ENCODE measurements at places on chromosomes 6 and 20.

- DNase-seq = no peak
Observed at GRCh38 chr6:110053395-110054240, 75.5 kb downstream of the GPR6 start.

GRCh38 chr6:146901940-146902816 lies 302.0 kb upstream of the STXBP5 start:
- DNase-seq = no peak

DNA sequence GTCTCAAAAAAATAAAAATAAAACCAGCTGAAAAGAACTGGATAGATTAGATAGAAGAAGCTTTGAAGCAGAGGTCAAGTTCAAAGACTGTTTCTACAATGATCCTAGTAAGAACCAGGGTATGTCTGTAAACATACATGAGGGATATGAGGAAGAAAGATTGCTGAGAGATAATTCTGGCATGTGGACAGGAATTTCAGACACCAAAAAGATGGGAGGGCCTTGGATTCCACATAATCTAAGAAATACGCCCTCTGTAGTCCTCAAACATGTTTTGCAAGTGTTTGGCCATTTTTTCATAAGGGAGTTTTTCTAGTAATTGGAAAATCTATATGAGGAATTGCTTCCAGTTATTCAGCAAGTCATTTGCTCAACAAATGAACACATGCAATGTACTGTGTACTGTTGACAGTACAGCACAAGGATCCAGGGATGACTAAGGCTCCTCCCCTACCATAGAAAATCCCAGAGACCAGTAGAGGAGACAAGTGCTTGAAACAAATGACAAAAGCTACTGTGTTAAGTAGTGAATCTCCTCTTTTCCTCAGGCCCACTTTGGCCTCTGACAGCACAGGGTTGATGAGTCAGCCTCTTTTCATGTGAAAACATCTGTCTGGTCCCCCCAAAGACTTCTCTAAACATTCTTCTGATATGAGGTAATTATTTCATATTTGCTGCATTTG lies 795.9 kb downstream of the MAFB start:
- DNase-seq = no peak

DNA sequence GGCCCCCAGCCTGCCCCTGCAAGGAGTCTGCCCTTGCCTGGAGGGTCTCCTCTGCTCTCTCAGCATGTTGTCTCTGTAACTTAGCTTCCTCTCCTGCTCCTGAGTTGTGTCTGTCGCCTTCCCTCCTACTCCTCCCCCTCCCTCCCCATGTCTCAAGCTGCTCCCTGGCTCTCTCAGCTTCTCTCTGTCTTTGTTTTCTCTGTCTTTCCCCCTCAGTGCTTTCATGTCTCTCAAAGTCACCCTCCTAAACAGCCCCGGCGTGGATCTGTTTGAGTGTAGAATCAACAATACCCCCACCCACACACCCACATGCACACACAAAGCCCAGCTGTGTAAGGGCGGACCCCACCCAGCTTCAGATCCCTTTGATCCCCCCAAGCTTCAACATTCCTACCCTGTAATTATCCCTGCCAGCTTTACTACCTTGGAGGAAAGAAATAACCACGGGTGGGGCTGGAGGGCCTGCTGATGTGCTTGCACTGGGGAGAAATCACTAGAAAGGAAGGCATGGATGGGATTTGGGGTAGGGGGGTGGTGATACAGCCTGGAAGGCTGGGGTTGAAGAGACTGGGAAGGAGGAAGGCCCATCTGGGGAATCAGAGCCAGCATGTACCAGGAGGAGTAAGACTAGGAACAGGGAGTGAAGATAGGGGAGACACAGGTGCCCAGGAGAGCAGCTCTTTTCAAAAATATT lies 1.0 kb upstream of the LY6G6D start:
- DNase-seq = no peak

GRCh38 chr6:5838656-5839396 lies 167.9 kb downstream of the NRN1 start:
- no peak for DNase-seq

- no peak for DNase-seq
Observed at GRCh38 chr6:69392745-69393144, 404.1 kb downstream of the LMBRD1 start.

GRCh38 chr20:46798430-46798829 lies 89.0 kb downstream of the SLC2A10 start:
- DNase-seq = no peak

DNA sequence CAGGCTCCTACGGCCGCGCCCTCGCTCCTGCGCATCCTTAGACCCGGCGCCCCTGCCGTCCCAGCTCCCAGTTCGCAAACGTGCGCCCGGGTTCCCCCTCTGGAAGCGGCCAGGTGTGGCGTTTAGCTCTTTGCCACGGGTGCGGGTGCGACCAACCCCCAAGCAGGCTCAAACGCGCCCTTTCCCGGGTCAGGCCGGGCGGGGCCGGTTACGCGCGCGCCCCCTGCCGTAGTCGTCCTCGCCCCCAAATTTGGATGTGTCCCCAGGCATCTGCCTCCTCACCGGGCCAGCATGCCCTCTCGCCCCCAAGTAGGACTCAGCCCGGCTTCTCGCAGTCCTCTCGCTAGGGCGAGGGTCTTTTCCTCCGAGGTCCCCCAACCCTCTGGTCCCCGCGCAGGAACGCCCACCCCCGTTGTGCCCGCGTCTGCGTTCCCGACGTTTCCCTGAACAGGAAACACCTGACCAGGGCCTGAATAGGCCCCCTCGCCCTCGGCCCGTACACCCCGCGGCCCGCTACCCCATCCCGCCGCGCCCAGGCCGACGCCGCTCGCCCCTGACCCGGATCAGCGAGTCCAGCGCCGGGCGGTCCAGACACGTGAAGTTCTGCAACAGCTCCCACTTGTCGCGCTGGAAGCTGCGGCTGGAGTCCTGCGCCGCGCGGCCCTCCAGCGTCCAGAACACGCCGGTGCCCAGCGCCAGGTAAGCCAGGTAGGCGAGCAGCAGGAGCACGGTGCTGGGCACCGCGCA lies 520 bp downstream of the KCNK17 start:
- DNase-seq = no peak

DNA sequence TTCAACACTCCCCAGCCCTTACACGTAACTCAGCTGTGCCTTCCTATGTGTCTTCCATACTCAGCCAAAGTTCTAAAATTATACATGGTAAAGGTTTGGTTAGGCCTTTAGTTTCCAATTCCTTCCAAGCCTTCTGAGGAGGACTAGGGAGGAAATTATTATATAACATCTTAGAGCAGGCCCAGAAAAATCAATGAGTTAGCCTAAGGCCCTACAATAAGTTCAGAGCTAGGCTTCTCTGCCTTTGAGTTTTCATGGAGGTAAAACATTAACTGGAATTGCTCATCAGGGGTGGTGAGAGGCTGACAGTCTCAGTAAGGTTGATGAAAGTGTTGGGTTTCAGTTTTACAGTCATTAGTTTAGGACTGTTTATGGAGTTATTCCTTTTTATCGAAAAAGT lies 286.0 kb downstream of the ADGB start:
- DNase-seq = no peak

DNA sequence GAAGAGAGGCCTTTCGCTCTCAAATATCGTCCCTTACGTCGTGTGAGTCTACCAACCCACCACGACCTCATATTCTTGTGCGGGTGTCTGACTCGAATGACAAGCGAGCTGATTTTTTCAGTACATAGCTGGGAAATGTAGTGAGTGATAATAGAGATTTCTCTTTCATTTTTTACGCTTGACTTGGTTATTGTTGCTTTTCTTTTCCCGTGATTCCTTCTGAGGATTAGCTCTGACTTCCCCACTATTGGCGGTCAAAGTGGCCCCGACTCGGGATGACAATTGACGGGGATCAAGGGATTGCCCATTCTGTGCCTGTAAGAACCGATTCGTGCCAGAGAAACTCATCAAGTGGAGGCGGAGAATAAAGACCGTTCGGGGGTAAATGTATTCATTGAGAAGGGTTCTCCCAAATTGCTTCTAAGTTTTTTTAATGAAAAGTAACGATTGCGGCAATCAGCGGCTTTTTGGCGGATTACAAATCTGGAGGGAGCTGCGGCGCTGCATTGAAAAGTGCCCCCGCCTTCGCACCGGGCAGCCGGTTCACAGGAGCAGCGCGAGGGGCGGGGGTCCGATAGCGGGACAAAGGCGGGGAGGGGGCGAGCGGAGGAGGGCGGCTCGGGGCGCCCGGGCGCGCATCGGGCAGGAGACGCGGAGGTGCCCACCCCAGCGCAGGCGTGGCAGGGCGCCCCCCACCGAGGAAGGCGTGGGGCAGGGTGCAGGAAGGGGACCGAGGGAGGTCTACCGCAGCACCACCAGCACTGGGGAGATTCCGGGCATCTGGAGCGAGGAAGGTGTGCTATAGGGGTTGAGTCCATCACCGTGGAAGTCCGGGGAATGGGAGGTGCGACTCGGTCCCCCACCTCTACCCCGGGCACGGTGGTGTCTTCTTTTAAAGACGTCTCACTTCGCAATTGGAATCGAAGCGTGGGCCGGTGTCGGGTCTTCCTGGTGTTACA lies 44.5 kb upstream of the OSTM1 start:
- no peak for DNase-seq

GRCh38 chr6:135196739-135197510 lies 15.8 kb downstream of the MYB start:
- DNase-seq = no peak

- no peak for DNase-seq
Observed at GRCh38 chr6:98033617-98034016, 750.6 kb upstream of the MMS22L start.

GRCh38 chr20:58555078-58555765 lies 40.0 kb upstream of the APCDD1L start:
- no peak for DNase-seq

GRCh38 chr6:164897523-164898235 lies 411.7 kb downstream of the C6orf118 start:
- no peak for DNase-seq

GRCh38 chr6:14310960-14311359 lies 193.4 kb downstream of the CD83 start:
- DNase-seq = no peak

- DNase-seq = no peak
Observed at GRCh38 chr6:46502486-46503119, 11.4 kb upstream of the RCAN2 start.

- DNase-seq = no peak
Observed at GRCh38 chr6:141488488-141488887, 644.2 kb upstream of the GJE1 start.

DNA sequence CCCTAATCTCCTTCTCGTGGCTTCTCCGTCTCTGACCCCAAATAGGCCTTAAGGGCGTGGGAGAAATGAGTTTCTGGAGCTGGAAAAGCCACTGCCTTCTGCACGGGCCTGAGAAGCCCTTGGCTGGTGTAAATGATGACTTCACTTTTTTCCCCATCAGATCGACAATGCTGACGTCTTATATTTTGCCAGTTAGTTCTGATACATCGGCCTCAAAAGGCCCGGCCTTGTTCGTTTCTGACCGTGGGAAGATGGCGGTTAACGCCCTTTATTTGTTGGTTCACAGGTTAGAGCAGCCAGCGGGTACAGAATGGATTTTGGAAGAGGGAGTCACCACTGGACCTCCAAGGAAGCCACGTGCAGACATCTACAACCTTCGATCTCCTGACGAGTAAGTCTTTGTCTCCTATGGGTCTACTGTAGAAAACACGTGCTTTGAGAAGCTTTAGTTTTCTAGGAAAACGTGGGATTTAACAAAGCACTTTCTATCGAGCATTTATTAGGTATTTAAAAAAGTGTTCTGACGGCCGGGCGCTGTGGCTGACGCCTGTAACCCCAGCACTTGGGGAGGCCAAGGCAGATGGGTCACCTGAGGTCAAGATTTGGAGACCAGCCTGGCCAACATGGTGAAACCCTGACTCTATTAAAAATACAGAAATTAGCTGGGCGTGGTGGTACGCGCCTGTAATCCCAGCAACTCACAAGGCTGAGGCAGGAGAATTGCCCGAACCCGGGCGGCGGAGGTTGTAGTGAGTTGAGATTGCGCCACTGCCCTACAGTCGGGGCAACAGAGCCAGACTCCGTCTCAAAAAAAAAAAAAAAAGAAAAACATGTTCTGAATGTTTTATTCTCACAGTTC lies 1.2 kb upstream of the ZNFX1 start:
- peak; percentile 14 for DNase-seq

DNA sequence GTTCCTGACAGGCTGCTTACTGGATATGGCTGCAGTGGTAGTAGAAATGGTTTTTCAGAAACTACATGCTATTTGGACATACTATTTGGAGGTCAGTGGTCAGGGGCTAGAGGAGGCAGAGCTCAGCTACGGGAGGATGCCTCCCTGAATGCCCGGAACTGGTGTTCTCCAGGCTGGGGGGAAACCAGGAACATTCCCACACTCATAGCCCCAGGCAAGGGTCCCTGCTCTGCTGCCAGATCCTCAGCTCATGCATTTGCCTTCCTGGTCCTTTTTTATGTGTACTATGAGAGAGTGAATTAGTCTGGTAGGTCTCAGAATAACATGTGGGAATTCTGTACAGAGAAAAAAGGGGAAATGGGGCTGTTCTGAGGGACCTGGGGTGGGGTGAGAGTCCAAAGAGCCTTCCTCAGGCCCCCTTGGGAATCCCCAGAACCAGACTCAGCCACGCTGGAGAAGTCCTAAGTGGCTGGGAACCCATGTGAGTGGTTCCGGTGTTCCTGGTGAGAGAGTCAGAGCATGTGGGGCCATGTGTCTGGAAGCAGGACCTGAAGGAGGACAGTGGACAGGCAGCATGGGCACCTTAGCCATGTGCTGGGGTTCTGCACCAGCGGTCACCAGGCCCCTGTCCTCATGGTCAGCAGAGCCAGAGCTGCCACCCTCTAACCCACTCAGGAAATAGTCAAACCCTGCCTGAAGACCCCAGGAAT lies 58.0 kb upstream of the MYL9 start:
- no peak for DNase-seq

DNA sequence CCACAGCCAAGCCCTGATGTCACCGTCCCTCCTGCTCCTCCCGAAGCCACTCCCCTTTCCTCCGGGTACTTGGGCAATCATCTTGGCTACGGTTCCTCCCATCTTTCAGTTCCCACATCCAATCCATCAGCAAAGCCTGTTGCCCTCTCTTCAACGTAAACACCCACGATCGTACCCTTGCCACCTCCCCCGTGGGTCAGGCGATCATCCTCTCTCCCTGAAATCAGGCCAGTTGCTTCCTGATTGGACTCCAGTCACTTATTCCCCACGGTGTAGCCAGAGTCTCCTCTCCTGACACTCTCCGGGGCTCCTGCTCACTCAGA lies 44.5 kb downstream of the SULF2 start:
- no peak for DNase-seq

DNA sequence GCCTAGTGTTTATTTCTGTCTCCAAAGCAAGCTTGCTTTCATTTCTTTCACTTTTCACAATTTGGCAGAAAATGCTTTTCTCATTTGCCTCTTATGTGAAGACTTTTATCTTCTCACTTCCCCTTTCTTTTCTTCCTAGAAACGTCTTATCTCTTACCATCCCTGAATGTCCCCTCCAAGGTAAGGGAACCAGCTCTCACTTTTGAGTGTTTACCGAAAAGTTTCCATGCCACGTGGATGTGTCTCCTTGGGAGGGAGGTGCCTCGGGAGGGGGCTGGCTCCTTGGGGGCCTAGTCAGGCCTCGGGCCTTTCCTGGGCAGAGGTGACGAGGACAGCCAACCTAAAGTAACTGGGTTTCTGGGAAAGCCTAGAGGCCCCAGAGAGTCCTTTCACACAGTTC lies 127.4 kb downstream of the CD24 start:
- no peak for DNase-seq

- no peak for DNase-seq
Observed at GRCh38 chr20:25273046-25273445, 25.2 kb downstream of the PYGB start.

GRCh38 chr6:46098678-46099077 lies 31.1 kb upstream of the ENPP4 start:
- no peak for DNase-seq

GRCh38 chr6:106885679-106886078 lies 88.8 kb downstream of the CD24 start:
- no peak for DNase-seq

All from stimulated activated CD8-positive, alpha-beta memory T cell treated with anti-CD3 and anti-CD28 coated beads, Interleukin-15, amount 100 ng/mL, for 4 hours (primary cell).